ENCODE measurements at places on chromosomes 1 and 21.

GRCh38 chr1:172351346-172351745 is 69.1 kb upstream of the C1orf105 start:
- no peak for DNase-seq

DNA sequence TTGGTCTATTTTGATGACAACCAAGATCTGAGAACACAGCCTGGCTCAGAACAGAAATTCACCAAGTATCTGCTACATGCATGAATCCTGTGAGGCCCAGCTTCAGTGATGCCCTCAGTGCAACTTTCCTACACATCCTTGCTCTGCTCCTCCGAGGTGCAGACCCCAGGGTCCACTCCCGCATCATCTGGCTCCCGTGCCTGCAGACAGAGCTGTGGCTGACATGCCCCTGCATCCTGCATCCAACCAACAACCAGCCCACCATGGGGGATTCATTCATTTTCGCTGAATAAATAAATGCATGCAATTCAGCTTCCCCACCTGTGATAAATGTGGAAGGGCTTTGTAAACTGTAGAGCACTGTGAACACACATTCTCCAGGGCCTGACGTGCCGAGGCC is 112.3 kb downstream of the GLIS1 start:
- no peak for DNase-seq

DNA sequence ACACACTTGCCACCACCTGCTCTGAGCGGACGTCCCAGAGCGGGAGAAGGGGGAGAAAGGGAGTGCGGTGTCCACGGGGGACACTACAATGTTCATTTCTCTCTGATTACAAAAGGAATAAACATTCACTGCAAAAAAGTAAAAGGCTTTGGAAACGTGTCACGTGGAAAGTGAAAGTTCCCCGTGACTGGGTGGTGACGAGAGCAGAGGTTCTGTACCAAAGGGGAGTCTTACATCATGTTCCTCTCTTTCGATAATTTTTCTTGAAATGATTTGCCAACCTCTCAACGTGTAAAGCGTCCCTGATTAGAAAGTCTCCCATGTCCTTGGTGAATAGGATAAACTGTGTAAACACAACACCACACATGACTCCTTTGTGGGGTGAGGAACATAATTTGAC is 22.0 kb upstream of the PRDM15 start:
- DNase-seq = no peak

GRCh38 chr21:28936036-28936435 is 56.6 kb downstream of the LTN1 start:
- DNase-seq = no peak

DNA sequence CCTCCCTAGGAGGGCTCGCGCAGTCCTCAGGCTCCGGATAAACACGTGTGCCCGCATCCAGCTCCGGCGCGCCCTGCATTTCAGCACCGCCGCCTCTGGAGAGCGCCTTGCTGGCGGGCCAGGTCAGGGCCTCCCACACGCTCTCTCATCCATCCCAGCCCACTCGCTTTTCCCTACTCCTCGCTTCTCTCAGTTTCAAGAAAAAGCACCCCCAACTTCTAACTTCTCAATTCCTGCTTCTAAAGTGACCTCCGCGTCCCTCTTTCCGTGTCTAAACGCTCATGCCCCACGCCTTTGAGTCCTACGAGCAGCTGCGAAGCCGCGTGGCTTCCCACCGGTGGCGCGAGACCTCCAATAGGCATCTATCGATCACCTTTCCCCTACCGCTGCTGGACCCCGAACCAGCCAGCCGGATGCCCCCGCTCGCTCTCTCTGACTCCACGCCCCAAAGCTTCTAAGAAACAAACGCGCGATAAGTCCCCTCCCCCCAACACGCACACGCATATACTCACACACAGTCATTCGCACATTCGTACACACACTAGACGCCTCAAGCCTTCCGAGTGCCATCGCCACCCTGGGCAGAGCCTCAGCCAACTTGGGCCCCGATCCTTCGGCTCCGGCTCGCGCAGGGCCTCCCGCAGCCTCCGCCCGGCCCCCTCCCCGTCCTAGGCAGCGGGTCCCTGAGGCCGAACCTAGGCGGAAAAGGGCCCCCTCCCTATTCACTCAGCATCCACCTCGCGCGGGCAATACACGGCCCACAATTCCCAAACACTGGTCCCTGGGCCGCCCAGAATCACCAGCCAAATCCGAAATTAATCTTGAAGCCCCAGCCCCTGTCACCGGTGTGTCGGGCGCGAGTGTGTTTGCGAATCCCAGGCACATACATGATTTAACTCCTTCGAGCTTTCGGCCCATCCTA is 1.1 kb downstream of the NMNAT2 start:
- DNase-seq = no peak

GRCh38 chr21:25925936-25926335 is 191.2 kb downstream of the GABPA start:
- DNase-seq = no peak

GRCh38 chr21:36323032-36323431 is 3.0 kb downstream of the MORC3 start:
- no peak for DNase-seq

DNA sequence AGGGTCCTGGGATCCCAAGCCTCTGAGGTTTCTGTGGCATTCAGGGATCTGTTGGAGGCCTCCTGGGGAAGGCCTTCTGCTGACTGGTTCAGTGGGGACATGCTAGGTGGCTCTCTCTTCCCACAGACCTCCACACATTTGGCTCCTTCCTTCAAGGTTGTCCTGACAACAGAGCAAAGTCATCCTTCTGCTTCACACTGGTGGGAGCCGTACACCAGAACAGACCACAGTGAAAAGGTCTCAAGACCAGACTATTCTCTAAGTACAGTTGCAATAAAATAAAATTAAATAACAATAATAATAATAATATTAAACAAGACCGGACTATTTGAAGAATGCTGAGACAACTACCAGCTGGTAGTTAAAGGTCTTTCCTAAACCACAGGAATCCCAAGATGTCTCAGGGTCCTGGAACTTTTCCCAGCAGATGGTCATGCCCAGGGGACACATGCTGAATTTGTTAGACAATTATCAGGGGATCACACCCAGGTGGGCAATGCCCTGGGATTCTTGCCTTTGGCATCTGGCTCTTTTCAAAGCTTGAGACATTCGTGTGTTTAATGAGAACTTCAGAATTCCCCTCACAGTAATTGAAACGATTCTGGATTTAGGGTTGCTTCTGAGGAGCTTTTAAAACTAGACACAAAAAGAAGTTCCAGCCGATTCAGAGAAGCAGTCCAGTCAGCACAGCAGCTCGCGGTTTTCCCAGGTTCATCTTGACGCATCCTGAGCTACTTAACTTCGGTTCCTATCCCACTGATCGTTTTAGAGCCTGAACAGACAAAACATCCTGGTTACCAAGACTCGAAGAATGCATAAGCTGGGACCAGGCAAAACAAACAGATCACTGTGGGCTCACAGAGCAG is 22.9 kb downstream of the HTR1D start:
- peak; percentile 68 for DNase-seq

- no peak for DNase-seq
Measured at GRCh38 chr1:182795563-182796228, 6.1 kb downstream of the NPL start.

- DNase-seq = peak; percentile 92
Measured at GRCh38 chr1:39098546-39099250, 72.5 kb downstream of the NDUFS5 start.

DNA sequence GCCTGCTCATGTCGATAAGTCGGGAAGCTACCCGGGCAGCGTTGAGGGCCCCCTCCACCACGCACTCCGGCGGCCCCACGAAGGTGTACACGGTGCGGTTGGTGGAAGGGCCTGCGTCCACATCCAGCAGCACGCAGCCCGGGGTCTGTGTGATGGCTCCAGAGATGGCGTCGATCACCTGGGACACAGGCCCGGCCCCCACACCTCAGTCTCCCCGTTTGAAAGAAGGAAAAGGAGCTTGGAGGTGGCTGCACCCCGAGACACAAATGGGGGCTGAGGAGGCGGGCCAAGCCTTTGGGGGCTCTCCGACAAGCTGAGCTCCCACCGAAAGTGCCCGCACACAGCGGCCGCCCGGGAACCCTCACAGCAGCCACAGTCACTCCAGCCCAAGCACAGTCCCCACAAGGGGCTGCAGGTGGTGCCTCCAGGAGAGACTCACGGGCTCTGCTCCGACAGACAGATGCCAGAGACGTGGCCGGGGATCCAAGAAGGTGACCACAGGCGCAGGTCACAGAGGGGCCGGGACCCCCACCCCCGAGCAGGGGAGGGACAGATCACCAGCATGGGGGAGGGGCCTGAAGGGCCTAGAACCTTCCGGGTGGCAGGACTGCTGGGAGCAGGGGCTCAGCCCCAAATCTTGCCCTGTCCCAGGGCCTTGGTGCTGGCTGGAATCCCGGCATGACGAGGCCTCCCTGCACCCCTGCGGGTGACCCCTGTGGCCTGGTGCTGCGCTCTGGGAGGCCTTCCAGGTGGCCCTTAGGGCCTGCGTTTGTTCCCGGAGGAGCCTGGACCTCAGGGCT is 1.0 kb downstream of the FTCD start:
- no peak for DNase-seq

DNA sequence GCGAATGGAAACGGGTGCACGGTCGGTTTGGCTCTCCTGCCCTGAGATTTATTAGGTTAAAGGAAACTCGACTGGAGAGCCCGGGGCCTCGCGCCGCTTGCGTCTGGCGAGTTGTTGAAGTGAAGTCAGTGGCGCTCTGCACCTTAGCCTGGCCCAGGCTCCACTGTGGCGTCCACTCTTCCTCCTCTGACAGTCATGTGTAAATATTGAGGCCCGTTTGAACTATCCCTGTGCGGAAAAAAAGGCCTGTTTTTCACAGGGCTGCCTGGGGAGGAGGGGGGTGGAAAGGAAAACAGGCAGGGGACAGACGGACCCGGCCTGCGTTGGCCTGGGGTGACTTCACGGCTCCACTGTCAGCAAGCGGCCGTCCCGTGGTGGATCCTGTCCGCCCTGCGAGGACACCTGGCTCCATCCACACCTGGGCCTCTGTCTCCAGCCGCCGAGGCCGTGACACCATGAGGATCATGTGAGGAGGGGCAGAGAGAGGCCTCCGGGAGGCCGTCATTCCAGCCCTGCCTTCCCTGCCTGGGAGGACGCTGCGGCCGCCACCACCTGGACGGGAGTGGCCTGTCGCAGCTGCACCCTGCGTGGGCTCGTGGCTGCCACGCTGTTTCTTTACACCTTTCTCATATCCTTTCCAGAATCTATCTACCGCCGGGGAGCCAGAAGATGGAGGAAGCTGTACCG is 59.8 kb downstream of the FAAP20 start:
- DNase-seq = no peak

- DNase-seq = no peak
Measured at GRCh38 chr1:1259951-1260600, 13.6 kb upstream of the C1QTNF12 start.

- DNase-seq = no peak
Measured at GRCh38 chr1:70963374-70963773, 84.2 kb downstream of the PTGER3 start.

DNA sequence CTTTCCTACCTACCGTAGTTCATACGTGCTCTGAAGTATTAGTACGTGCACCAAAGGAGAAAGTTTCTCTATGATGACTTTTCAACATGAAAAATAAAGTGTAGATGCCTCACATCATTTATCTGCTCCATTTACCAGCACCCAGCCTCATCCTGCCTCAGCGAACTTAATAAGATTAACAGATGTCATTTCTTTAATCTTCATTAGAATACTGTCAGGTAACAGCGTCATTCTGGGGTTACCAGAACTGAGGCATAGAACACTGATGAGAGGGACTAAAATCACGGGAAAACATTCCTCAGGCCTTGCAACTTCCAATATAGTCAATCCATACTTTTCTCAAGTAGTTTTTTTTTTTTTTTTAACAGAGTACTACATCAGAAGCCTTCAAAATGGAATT is 43.2 kb upstream of the DISC1 start:
- DNase-seq = no peak

GRCh38 chr1:70487910-70488665 is 77.0 kb downstream of the CTH start:
- DNase-seq = no peak

DNA sequence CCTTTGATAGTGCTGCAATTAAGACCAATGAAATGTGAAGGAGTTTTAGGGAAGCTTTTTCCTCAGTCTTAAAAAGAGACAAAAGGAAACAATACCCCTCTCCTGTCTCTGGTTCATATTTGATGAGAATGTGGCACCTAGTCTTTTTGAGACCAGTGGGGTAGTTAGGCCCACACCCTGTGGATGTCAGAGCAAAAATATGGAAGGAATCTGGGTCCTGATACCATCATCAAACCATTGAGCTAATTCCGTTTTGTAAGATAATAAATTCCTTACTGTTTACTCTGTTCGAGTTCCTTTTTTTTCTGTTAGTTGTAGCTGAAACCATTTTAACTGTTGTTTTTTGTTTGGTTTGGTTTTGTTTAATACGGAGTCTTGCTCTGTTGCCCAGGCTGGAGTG is 33.3 kb downstream of the PTPRC start:
- no peak for DNase-seq

DNA sequence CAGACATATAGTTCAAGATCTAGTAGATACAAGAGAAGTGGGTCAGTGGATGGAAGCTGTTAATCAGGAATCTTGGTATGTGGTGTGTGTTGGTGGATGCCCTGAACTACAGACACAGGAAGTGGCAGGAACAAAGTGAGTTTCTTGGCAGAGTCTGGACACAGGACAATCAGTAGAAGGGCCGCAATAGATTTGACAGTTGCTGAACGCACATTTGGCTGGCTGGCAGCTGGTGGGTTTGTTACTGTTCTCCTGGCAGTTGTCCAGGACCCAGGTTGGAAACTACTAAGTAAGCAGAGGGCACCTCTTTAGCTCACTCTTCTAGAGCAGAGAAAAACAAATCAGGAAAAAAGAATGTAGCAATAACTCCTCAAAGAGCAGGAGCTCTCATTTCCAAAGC is 13.2 kb downstream of the KRTAP26-1 start:
- DNase-seq = no peak

DNA sequence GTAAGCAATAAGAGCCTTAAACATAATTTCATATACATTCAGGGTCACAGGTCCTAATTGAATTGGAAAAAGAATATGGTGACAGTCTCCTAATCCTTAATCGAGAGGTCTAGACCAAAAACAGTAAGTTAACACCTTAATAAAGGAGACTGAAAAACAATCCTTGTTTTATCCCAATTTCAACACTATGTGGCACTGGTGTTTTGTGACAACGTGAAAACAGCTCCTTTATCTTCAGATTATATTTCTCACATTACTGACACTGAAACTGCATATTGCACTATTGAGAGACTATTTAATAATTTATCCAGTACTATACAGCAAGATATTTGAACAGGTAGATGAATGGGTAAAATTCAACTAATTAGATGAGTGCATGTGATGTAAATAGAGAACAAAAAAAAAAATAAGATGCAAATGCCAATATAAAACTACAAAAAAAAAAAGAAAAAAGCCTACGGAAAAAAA is 34.1 kb downstream of the TP53BP2 start:
- DNase-seq = no peak

DNA sequence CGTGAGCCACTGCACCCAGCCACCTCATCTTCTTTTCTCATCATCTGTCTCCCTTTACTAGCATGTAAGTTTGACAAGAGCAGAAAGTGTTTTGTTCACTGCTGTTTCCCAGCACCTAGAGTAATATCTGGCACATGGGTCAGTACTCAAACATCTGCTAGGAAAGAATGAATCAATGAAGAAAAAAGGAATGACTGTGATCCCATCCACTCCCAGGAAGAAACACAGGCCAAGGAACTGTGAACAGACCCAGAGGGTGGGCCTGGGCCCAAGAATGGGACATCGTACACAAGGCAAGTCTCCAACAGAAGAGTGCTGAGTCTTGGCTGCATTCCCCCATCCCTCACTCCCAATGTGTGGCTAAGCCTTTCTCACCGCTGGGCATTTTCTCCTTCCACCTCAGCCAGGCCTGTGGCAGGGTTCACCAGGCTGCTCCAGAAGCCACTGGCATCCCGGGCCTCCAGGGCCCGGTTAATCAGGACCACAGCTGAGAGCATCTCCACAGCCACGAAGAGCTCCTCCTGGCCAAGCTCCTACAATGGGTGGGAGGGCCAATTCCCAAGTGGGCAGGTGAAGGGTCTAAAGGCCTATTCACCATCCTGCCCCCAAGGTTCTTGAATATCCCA is 18.4 kb downstream of the IQGAP3 start:
- no peak for DNase-seq

Data from amniotic stem cell (primary cell).